ENCODE measurements at places on chromosomes 16 and 17.

DNA sequence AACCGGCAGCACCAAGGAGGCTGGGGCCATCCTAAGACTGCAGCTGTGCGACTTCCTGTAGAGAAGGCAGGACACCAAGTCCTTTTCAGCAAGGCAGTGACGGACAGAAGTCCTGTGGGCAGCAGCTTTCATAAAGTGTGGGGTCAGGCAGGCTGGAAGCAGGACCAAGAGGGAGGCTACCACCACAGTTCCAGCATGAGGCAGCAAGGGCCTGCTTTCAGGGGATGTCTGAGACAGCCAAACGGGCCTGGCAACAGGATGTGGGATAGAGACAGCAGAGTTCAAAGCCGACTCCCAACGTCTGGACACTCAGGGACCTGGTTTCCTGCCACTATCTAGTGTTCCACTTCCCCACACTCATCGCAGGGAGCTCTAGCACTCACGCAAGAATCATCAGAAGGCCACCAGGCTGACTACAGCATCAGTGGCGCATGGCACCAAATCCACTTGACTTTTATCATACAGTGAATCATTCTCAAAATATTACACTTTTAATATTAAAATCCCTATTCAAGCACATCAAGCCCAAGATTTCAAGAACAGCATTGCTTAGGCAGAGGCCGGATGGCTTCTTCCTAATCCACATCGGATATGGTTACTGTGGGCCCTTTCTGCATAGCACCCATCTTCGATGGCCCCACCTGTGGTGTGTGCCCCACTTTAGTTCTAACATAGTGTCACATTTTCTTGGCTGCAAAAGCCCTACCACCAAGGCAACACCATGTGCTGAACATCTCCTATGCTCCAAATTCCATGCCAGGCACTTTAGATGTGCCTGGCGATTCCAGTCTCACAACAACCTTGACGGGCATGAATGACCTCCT is 5.2 kb downstream of the USP7 start:
- no peak for DNase-seq

GRCh38 chr16:10862438-10862837 is 14.6 kb upstream of the CIITA start:
- no peak for DNase-seq

DNA sequence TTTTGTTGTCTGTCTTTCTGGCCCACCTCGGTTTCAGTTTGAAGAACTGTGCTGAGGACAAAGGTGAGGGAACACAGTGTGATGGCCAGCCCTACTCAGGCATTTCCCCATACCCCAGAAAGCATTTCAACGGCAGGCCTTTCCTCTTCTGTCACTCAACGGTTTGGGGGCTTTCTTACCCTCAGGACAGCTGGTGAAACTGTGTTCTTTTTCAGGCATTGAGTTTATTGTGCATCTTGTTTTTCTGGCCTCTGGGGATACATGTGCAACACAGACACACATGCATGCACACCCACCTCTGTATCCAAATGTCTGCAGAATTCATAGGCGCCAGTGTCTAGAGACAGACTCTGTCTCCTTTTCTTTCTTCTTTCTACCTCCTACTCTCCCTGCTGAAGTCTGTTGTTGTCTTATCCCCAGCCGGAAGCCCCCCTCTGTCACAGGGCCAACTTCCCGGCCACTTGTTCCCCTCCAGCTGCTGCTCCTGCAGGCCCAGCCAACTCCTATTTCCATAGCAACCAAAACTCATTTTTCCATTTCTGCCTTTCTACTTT is 17.0 kb downstream of the CHD9 start:
- no peak for DNase-seq

- DNase-seq, result peak; percentile 69
Measured at GRCh38 chr16:66954097-66954659, 6.9 kb upstream of the CES3 start.

GRCh38 chr16:6204945-6205344 is 1107.3 kb upstream of the EEF2KMT start:
- no peak for DNase-seq

DNA sequence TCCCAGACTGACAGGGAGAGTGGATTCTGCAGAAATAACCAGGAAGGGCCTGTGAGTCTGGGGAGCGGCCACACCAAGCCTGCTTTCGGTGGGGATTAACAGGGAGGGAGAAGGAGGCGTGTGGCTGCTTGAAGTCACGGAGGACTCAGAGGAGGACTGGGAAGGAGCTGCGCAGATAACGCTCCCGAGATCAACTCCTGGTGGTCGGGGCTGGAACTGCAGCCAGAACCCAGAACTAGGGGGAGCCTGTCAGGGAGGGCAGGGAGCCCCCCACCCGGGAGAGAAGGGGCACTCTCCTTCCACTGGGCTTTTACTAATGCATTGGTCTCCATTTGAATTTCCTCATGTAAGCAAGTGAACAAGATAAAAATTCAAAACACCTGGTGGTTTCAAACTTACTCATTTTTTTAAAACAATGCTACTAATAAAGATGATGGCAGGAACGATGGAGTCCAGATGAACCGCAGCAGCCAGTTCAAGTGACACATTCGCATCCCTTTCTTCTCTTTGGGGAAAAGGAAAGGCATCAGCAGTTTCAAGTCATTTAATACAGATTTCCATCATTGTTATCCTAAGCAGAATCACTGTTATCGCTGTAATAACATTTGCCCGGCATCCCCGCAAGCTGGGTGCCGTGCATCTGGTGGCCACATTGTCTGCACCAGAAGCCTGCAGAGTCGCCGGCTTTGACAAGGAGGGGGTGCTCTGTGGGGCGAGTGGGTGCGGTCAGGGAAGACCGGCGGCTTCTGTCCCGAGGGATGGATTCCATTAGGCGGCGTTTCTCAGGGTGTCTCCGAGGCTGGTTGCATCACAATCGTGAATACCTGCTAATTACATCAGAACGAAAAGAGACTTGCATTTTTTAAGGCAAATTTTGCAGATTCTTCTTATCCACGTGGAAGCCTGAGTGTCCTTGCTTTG is 183.0 kb downstream of the FOXL1 start:
- peak; percentile 30 for DNase-seq

DNA sequence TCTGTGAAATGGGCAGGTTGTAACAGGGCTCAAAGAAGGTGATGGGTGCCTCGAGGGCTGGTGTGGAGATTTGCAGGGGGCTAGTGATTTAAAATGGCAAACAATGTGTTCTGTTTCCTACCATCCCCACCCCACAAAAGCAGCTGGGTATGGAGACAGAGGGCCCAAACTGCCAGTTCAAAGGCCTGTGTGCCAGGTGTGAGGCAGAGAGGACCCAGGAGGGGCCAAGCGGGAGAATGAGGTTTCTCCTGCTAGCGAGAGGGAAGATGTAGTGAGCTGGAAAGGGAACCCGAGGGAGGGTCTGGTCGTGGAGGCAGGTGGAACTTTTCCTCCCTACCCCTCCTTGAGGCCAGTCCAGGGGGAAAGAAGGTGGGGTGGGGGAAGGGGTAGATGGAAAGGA is 39.4 kb downstream of the LAT start:
- DNase-seq, result no peak

- no peak for DNase-seq
Measured at GRCh38 chr16:85328676-85329058, 216.4 kb upstream of the CIBAR2 start.

- no peak for DNase-seq
Measured at GRCh38 chr17:56610321-56610720, 16.8 kb downstream of the NOG start.

GRCh38 chr16:77589071-77589765 is 133.1 kb upstream of the NUDT7 start:
- DNase-seq, result no peak

DNA sequence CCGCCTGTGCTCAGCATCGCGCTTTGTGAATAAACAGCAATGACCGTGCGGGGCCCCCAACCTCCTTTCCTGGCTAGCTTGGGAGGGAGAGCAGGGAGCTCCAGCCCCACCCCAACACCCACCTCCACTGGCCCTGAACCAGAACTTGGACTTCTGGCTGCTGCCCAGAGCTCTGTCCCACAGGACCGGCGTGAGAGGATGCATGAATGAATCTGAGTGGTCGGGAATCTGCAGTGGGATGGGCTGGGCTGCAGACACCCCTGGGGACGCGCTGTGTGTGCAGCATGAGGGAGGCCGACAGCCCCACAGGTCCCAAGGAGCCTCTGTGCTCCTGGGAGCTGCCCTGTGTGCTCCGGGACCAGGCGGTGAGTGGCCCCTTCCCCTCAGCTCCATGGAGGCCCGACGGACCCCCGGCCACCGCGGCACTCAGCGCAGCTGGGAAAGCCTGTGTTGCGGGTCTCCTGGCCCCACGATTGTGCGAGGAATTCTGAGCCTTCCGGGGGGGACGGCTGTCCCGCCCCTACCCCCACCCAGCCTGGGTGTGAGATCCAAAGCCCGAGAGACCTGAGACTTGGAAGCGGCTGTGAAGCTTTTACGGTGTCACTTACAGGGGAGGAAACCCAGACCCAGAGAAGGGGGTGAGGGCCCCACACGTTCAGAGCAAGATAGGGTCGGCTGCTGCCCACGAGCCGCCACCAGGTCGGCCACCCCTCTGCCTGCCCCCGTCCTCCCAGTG is 5.4 kb downstream of the PIEZO1 start:
- no peak for DNase-seq

- peak; percentile 50 for DNase-seq
Measured at GRCh38 chr17:39757931-39758873, 20.5 kb downstream of the GRB7 start.

DNA sequence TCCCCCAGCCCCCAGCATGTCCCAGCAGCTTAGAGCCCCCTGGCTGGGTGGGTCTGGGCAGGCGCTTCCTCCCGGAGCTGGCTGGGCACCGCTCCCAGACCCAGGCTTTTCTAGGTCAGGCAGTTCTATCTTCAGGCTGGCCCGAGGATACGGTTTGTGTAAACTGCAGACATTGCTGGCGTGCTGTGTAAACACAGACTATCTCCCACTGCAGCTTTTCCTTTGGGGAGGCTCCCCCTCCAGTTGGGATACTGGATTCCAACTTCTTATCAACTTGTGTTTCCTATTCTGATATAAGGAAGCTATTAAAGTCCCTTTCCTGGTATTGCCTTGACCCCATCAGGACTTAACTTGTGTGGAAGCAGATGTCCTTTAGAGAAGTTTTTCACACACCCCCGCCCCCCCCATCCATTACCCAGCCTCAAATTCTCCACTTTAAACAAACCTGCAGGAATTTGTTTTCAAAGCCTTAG is 18.3 kb upstream of the GNA13 start:
- DNase-seq, result no peak

- no peak for DNase-seq
Measured at GRCh38 chr16:12239226-12239625, 262.7 kb downstream of the SNX29 start.

GRCh38 chr16:83972256-83973008 is 4.4 kb downstream of the NECAB2 start:
- no peak for DNase-seq

- no peak for DNase-seq
Measured at GRCh38 chr17:33284022-33284421, 9.1 kb downstream of the ASIC2 start.

DNA sequence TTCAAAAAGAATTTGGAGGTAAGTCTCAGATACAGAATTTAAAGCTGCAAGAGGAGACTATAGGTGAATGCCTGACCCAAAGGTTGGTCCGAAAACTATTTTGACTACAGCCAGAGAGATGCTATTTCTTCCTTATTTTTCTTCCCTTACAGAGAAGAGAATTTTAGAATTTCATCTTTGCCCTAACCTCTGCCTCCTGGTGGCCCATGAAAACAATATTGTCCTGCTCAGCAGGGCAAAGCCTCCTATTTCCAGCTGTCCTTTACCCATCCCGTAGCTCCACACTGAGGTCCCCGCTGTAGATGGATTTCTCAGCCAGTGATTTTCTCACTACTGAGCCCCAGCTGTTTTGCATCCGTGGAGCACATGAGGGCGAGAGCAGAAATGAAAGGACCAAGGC is 24.6 kb downstream of the HOXB1 start:
- DNase-seq, result no peak

DNA sequence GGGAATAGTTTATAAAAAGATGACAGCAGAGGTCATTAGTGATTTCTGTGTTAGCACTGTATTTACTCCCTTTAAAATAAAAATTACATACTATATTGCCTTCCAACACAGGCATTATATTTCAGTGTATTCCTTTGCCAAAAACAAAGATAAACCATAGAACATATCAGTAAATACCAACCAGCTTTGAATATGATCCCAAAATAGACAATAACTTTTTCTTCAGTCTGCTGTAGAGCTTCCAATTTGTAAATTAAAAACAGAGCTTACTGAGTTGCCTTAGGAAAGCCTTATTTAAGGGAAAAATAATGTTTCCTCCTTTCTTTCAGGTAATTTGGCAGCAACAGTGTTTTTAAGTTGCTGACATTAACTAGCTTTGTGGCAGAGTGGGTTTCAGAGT is 352.1 kb upstream of the TBX2 start:
- DNase-seq, result no peak

DNA sequence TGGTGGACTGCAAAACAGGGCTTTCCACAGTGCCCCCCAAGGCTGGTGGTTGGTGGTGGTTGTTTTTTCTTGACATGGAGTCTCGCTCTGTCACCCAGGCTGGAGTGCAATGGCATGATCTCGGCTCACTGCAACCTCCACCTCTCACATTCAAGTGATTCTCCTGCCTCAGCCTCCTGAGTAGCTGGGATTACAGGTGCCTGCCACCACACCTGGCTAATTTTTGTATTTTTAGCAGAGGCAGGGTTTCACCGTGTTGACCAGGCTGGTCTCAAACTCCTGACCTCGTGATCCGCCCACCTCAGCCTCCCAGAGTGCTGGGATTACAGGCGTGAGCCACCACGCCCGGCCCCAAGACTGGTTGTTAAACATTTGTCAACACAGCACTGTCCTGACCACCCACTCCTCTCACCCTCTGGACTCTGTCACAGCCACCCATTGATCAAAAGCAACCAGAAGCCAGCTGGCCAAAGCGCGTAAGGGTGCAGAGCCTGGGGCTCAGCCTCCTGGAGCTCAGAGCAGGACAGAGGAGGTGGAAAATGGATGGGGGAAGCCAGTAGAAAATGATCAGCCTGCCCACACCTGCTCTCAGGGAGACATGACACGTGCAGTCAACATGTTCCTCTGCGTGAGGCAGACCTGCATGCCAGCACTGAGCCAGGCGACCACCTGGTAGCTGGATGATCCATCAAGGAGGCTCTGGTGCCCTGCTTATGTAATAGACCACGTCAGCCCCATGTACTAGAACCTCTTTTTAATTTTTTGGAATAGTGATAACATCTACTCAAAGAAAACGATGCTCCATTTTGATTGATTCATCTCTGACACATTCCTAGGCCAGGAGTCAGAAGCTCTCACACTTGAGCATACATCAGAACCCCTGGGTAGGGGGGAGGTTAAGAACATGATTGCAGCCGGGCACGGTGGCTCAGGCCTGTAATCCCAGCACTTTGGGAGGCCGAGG is 14.8 kb upstream of the OSGIN1 start:
- no peak for DNase-seq

DNA sequence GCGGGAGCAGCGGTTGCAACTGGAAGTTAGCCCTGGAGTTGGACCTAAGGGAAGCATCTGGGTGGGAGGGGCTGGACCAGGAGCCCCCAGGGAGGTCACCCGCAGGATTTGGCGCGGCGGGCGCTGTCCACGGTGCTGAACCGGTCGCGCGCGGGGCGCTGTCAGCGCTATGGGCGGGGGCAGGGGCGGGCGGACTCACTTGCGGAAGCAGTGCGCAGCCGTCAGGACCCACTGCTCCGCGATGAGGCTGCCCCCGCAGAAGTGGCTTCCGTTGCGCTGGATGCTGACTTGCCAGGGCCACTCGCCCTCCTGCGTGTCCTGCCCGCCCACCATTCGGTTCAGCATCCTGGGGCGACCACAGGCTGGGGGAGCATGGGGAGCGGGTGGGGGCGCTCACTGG is 4.5 kb downstream of the PRSS27 start:
- peak; percentile 79 for DNase-seq

GRCh38 chr16:58021661-58022551 is 3.6 kb upstream of the MMP15 start:
- DNase-seq, result no peak

All from activated T-cell treated with anti-CD3 and anti-CD28 coated beads, Interleukin-2, amount 50 U/mL, for 4 hours (primary cell).